ENCODE measurements at places on chromosomes 7 and 10.

DNA sequence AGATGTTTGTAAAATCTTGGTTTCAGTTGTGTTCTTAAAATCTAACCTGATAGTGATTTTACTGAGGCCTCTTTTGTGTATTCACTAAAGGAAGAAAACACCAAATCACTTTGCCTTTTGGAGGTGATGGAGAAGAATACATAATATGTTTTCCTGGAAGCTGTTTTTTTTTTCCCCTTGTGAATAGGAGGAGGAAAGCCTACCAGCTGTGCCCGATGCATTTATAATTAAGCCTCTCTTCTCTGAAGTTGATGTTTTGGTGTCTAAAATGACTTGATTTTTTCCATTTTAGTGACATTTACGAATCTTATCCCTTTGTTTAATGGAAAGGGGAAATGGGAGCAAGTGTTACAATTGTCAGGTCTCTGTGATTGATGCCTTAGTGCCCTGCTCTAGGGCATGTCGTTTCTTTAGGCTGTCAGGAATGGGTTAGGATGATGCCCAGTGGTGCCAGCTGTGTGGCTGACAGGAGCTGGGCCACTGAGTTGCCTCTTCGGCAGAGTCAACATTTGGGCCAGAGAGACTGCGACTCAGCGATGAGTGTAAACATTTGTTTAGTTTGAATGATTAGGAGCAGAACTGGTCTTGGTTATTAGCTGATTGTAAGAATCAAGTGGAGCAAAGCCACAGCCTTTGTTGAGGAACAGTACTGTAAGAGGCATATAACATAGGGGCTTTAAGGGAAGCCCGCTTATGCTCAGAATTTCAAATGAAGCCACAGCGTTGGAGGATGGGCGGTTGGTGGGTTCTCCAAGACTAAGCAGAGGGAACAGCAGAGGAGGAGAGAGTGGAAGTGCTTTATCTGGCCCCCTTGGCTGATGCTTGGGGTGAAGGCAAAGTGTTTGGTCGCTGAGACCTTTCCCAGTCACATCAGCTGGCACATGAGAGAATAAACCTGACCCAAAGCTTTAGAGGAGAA lies 81.6 kb downstream of the CDK14 start:
- DNase-seq = no peak

- no peak for DNase-seq
These were observed 104.9 kb upstream of the C7orf33 start for GRCh38 chr7:148485618-148486017.

GRCh38 chr10:74272288-74272687 lies 121.3 kb downstream of the ADK start:
- no peak for DNase-seq

DNA sequence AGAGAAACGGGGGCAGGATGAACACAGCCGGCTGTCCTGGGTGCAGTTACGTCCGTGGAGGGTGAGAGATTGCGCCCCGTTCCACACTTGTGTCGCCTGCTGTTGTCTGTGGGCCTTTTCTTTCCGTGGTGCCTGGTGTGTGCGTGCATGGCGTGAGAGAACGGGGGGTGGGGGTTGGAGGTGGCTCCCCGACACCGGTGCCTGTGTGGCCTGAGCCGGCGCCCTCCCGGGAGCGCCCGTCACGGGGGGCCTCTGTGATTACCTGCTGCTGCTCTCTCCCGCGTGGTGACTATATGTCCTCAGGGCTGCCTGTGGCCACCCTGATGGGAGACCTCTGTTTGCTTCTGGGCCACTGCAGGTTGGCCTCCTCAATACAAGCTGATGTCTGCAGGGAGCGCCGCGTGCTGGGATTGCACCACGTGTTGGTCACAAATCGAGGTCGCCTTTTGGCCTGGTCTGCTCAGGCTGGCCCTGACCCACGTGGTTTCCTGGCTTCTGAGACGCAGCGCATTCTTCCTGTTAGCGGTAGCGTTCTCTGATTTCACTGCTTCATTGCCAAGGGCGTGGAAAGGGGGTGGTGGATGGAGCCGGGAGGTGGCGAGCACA lies 10.9 kb upstream of the AP5Z1 start:
- no peak for DNase-seq

GRCh38 chr7:33821970-33822369 lies 83.4 kb upstream of the BMPER start:
- no peak for DNase-seq

GRCh38 chr7:88150033-88150432 lies 69.8 kb downstream of the SRI start:
- DNase-seq = no peak

- DNase-seq = no peak
These were observed 523.6 kb downstream of the PTPRN2 start for GRCh38 chr7:158063850-158064610.

DNA sequence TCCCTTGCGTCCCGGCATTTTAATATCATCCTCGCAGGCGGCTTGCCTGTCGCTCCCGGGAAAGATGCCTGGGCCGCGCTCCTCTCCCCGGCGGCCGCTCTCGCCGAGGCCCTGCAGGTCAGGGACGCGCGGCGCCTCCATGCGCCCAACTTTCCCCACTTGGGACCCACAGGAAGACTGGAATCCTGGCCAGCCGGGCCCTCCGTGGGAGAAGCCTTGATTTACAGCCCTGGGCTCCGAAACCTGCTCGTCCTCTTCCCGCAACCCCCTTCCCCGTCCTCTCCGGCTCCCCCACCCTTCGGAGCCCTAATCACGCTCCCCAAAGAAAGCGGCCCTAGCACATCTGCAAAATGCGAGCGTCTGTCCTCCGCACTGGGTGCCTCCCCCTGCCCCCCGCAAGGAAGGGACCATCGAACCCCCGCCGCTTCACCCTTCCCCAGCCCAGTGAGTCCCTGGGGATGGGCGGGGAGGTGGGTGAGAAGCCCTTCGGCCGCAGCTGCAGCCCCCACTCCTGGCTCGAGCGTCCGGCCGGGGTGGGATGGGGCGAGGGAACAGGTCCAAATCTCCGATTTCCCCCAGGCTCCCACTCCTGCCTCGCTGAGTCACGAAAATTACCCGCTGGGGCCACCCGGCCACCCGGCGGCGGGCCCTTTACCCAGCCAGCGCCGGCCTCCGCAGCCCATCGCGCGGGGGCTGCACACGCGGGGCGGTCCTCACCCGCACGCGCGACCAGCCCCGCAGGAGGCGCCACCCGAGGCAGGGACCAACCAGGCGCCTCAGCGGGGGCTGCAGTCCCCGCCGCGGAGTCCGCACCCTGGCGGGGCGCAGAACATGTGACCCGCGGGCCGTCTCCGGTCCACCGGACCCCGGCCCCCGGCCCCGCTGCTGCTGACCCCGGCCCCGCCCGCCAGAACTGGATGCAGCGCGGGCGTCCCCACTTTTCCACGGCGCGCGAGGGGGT lies 695 bp downstream of the HSPA12A start:
- DNase-seq = no peak

GRCh38 chr7:159122276-159122675 lies 22.4 kb downstream of the VIPR2 start:
- no peak for DNase-seq

DNA sequence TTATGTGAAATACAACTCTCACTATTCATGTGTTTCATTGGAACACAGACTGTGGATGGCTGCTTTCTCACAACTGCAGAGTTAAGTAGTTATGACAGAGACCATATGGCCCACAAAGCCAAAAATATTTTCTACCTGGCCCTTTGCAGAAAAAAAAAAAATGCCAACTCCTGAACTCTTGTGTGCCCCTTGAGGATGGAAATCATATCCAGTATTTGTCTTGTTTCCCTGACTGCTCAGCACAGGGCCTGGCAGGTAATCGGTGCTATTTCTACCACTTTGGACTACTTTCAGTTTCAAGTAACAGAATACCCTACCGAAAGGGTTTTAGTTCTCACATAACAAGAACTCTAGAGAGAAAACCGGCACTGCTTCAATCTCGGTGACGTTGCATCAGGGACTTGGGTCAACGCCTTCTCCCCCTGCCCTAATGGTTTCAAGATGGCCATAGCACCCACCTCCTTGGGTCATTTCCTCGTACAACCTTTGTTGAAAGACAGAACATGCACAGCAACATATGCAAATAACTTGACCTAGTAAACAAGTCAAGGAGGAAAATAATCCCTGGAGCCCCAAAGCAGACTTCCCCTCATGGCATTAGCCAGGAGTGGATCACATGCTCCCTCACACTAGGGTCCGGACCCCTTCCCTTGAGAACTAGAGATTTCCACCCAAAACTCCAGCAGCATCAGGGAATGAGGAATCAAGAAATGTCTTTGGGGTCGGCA lies 11.8 kb upstream of the GPNMB start:
- DNase-seq = no peak

- no peak for DNase-seq
These were observed 61.6 kb downstream of the DENND11 start for GRCh38 chr7:141640239-141640840.

GRCh38 chr10:107269626-107270025 lies 105.1 kb upstream of the SORCS1 start:
- DNase-seq = no peak

- DNase-seq = no peak
These were observed 391.0 kb downstream of the SUGCT start for GRCh38 chr7:40525764-40526163.

- DNase-seq = no peak
These were observed 114.9 kb downstream of the STRA8 start for GRCh38 chr7:135348493-135348892.

DNA sequence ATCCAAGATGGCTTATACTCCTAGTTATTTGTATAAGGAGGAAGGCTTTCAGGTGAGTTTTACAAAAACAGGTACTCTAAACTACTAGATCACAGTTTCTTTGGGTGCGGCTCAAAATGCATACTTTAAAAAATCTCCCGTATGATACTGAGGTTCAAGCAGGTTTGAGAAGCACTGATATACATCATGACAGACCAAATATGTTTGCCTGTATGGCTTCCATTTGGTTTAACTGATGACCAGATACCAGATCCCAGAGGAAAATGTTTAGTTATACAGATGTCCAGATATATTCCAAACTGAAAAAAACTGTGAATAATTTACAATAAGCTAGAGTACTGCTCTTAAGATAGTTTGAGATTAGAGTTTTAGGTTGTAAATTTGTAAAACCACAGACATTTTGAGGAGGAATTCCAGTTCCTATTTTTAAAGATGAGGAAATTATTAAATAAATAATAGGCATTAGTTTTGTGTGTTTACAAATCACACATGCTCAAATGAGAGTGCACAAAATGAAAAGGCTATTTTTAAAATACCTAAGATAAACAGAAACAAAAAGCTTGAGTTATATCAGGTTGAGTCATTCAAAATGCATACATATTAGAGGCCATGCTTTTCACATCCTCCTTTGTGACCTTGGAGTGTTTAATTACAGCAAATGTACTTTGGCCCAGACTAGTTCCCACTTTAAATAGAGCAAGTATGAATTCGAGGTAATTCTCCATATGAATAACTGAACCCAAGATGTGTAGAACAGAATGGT lies 60.5 kb downstream of the SEMA3C start:
- DNase-seq = no peak

GRCh38 chr10:71878327-71879034 lies 27.4 kb upstream of the PSAP start:
- no peak for DNase-seq

- no peak for DNase-seq
These were observed 622.3 kb downstream of the SUGCT start for GRCh38 chr7:40757109-40757508.

DNA sequence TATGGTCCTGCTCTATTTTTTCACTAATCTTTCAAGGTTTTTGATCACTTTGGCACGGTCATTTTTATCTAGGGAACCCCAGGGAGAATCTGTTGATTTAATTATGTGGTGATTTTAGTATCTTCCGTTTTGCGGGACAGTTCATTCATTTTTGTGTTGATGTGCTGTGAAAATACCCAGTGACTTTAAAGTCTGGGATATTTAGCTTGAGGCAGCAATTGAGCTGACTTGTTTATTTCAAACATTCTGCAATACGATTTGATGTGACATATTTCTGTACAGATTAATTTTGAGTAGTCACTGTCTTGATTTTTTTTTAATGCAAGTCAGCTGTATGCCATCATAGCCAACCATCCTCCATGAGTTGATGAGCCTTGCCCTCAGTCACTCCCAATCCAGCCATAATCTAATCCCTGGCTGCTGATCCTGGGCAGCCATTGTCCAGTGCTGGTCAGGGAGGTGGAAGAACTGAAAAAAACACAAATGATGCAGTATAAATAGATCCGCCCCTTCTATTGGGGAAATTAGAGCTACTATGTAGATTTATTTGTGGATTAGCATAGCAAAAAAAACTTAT lies 183.4 kb downstream of the CCSER2 start:
- DNase-seq = no peak

- no peak for DNase-seq
These were observed 43.1 kb upstream of the CASD1 start for GRCh38 chr7:94466516-94466915.

DNA sequence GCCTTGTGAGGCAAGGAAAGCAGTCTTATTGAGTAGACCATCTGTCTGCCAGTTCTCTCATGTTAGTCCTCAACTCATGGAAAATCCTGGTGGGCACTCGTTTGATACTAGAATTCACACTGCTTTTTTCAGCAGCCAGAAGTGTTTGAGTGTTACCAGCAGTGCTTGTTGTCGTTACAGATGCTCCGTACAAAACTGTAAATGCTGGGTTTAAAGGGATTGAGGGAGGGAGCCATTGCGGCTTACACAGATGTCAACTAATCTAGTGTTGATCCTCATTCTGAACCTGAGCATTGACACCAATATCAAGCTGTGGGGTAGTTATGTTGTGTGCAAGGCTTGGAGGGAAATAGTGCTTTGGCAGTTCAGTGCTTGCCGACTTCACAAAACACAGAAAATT lies 348.6 kb downstream of the AUTS2 start:
- DNase-seq = no peak

GRCh38 chr7:114979388-114979787 lies 57.5 kb downstream of the MDFIC start:
- DNase-seq = no peak

DNA sequence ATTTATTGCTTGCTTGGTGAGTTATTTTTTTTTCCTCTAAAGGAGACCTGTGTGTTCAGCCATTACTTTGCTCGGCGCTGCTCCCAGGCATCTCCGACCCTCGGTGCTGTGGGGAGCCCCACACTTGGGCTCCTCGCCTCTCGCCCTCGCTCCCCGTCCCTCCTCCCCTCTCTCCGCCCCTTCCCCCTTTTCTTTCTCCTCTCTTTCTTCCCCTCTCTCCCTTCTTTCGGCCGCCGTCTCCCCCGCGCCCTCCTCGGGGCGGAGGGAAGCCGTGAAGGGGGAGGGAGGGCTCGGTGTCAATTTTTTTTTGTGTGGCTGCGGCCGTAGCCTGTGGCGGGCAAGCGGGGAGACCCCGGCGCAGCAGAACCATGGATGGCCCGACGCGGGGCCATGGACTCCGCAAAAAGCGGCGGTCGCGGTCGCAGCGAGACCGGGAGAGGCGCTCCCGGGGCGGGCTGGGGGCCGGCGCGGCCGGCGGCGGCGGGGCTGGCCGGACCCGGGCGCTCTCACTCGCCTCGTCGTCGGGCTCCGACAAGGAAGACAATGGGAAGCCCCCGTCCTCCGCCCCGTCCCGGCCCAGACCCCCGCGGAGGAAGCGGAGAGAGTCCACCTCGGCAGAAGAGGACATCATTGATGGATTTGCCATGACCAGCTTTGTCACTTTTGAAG lies 1.1 kb downstream of the AUTS2 start:
- DNase-seq = no peak

DNA sequence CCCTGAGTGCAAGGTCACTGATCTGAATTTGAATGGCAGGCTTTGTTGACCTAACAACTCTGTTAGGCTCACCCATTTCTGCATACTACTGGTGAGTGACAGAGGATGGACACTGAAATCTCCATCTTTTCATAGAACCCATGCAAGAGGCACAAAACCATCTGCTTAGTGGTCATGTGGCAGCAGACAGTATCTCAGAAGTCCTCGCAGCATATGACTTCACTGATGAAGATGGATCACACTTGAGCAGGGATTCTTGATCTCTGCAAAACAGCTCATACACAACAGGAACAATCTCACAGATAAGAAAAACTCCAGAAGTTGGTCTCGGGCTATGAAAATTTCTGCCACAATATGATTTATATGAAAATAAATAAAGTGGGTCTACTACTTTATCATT lies 487.9 kb downstream of the KCNMA1 start:
- no peak for DNase-seq
